ENCODE measurements at places on chromosomes 5 and 9.

DNA sequence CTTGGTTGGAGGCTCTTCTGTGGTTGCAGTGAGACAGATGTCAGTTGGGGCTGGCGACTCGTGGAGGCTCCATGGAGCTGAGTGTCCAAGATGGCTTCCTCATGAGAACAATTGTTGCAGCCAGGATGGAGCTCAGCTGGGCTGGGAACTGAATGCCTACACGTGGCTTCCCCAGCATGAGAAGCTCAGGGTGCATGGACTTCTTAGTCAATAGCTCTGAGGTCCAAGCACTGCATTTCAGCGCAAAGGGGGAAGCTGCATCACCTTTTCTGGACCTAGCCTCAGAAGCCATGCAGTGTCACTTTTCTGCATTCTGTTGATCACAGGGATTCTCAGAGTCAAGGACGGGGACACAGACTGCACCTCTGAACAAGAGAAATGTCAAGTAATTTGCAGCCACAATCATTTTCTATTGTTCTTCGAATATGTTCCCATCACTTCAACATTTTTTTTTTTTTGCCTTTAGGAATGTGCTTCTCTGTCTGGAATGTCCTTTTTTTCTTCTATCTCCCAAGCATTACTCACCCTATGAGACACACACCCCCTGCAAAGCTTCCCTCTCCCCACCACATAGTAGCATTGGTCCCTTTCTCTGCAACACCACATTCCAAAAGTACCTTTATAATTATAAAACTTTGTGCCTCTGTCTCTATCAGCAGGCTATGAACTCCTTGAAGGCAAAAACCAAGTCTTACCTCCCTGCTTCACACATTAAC, 57.5 kb upstream of the STK32A start:
- no peak for DNase-seq

GRCh38 chr9:129480227-129480626, 140.7 kb downstream of the C9orf50 start:
- no peak for DNase-seq

DNA sequence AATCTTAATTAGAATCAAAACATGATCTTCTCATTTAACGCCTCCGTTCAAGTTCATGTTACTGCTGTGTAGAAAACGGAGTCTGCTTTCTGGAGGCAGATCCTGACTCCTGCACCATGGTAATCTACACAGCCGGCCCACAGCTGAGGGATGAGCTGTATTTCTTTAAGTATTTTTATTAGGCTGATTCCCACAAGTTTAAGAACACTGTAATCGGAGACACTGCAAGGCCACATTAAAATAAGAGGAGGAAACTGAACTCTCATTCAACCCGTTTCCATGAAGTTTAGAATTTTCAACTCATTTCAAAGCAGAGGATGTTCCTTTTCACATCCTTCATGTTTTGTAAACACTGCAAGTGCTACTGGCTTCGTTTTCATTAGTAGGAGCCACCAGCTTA, 372.2 kb downstream of the NFIB start:
- DNase-seq: no peak

DNA sequence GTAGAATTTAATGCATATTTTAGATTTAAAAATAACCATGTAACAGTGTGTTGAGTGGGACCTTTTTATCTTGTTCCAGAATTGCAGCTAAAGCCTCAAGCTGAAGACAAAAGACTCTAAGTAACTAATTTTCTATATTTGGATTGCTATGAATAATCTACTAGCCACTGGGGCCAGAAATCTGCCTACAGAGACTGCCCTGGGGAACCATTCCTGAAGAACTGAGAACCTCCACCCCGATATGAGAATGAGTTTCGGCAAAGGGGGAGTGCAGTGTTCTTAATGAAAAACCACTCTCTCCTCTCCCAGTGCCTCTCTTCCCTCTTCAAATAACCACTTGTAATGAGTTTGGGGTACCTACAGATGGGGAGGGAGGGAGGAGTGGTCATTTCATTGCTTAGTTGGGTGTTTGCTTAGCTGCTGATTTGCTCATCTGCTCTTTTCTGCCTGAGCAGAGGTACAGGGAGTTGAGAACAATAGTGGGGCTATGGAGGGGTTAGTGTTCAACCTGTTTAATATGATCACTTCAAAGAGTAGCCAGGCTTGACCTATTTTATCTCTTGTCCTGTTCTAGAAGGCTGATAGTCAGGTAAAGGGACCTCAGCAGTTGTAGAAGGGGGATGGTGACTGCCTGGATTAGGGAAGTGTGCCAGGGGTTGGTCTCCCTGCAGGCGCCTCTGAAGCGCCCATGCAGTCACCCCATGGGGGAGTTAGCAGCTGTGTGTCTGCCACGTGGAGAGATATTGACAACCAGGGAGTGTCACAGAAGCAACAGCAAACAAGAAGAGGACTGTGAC, 47.7 kb downstream of the ATG10 start:
- DNase-seq: no peak

GRCh38 chr9:112063151-112063550, 111.9 kb downstream of the SUSD1 start:
- no peak for DNase-seq

- DNase-seq: peak; percentile 10
Observed at GRCh38 chr9:86413971-86414880, 60.0 kb upstream of the TUT7 start.

DNA sequence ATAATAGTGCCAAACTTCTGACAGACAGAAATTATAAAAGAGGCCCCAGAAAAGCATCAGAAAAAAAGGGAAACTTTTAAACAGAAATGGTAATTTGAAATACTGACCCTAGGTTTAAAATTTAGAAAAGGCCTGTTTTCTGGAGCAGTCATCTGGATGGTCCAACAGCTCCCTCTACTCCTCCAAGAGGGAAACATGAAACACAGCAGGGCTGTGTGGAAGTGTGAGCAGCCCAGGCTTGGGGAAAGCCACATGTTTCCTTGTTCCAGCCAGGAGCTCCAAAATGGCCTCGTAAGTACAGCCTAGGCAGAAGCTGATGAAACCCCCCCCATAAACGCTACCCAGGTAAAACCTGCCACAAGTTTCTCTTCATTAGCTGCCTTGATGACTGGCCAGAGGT, 499.3 kb upstream of the ADAMTS16 start:
- no peak for DNase-seq

GRCh38 chr9:100869326-100869725, 159.2 kb upstream of the PLPPR1 start:
- DNase-seq: no peak

DNA sequence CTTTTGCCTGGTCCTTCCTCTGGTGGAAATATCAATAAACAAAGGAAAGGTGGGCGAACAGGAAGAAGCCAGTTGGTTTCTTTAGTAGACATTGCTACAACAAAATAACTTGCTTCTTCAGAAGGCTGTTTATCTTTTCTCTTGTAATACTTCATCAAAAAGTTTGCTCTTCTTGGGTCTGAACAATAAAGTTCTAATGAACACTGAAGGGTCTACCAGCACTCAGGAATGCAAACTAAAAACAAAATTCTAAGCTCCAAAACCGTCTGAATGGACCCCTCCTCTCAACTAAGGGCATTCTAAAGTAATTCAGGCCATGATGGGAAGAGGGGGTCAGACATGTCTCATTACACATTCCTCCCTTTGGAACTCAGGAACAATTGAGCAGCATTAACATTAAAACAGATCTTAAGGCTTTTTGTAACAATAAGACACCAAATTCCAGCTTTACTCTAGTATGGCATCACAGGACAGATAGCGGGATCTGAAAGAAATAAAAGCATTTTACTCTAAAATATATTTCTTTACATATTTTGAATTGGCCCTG, 2.3 kb downstream of the TBCA start:
- DNase-seq: no peak

DNA sequence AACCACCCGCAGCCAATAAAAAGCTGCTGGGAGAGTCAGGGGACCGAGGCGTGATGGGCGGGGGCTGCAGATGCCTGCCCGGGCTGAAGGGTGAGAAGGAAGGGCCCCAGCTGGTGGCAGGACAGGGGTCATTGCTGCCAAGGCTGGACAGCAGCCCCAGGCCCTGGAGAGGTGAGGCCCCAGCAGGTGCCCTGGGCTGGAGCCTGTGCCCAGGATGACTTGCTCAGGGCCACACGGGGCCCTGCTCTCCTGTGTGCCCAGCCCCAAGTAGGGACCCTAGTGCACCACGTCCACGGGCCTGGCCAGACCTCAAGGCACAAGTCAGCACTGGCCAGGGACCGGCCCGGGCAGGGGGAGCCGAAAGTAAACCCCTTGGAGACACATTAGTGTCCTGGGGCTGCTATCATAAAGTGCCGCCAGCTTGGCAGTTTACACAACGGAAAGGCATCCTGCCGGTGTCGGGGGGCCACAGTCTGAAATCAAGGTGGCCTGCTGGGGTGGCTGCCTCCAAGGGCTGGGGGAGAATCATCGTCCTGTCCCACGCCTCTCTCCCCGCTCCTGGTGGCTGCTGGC, 22.0 kb downstream of the LHX3 start:
- no peak for DNase-seq

DNA sequence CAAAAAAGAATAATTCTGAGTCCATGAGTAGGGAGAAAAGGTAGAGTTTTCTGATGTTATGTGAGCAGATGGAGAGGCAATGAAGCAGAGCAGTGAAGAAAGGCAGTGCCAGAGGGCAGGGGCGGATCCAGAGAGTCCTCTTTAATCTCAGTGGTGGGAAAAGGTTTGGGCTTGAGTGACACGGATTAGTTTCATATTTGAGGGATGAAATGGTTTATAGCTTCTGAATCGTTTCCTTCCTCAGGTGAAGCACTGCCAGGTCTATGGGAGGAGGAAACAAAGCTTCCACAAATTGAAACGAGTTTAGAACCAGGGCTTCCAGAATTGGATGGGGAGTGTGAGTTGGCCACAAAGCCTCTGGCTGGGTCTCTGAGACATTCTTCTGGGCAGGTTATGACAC, 517.0 kb upstream of the PAPPA start:
- DNase-seq: no peak

DNA sequence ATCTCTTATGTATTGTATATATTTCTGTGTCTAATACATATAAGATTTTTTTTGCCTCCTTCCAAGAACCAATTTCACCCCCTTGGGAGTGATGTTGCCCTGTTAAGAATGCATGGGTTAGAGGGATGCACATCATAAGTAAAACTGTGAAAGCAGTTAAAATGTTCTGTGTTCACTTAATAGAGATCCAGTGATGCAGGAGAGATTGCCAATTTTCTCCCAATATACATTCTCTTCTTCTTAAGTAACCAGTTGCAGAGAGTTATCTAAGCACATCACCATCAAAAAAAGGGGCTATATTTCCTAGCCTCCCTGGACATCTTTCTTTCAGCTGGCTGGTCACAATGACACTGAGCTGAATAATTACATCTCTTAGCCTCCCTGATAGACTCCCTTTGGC, 307.0 kb downstream of the OSTF1 start:
- no peak for DNase-seq

GRCh38 chr9:31669311-31669710, 715.1 kb upstream of the ACO1 start:
- no peak for DNase-seq

DNA sequence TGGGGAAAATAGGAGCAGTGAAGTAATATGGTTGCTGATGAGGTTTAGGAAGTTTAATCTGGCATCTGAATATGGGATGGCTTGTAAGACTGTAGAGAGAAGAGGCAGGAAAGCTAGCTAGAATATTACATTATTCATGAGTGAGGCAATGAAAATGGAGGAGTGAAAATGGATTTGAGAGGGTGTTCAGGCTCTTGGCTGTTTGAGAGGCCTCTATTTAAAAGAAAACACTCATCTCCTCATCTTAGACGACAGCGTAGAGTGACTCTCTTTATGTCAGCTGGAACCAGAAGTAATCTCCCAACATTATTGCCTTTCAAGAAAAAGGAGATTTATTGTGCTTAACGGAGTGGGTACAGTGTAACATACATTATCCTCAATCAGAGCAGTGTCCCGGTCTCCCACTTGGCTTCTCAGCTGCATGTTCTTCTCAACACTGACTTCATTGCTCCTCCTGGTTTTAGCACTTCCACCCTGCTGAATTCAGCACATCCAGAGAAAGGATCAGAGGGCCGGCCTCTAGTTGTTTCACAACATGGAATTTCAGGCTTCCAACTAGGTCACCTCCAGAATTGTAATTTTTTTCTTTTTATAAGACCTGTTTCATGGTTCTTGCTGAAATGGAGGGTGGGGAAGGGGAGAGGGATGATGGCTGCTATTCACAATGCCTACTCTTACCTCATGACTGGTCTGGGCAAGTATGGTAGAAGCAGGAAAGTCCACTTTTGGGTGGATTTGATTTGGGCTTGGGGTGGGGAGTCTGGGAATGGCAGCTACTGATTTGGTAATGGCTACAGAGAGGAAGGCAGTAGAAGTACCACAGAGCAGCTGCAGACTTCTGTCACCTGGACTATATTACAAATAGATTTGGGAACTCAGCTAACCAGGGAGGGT, 52.9 kb upstream of the KIAA1958 start:
- no peak for DNase-seq

- no peak for DNase-seq
Observed at GRCh38 chr9:83144492-83144891, 81.5 kb upstream of the RASEF start.

DNA sequence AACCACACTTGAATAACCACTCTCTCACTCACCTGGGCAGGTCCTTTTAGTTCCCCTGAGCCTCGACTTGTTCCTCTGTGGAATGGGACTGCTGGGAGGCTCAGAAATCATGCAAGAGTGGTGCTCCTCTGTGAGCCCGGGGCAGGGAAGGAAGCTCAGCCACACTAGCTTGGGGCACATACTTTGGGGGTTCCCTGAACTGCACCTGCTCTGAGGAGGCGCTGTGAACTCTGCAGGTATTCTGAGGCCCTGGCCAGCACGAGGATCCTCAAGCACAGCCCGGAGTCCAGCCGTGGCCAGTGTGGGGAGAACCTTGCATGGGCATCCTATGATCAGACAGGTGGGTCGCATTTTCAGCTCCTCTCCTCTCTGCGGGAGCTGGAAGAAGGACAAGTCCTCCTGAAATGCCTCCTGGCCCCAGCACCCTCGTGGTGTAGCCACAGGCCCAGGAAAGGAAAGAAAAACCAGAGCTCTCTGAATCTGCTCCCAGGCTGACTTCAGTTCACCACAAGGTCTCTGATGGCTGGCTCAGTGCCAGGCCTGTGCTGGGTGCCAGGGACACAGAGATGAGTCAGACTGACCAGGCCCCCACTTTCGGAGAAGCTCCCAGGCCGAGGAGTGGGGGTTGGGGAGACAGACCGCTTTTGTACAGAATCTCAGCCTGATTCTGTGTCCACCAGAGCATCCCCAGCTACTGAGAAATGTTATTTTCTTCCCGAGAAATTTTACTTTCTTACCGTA, 11.9 kb downstream of the GLIPR2 start:
- DNase-seq: no peak

DNA sequence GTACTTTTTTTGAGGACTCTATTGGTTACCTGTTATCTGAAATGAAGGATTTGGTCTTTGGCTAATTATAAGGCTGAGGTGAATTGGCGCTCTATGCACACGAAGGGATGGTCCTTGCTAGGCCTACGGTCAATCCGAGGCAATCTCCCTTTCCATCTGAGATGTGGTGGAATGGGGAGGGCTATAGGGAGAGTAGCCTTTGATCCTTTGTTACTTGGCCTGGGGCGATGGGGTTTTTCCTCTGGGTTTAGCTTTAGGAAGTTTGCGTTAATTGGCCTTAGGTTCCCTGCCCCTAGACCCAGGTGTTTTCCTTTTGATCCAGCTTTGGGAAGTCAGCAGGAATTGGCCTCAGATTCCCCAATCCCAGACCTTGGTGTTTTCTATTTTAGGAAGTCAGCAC, 102.1 kb upstream of the C9orf72 start:
- DNase-seq: no peak
